NCI-H1092 (cell line): ENCODE measurements at places on chromosomes 2 and 18.
A peak's percentile ranks its signal among the peaks of the same experiment; 100 is the strongest.

DNA sequence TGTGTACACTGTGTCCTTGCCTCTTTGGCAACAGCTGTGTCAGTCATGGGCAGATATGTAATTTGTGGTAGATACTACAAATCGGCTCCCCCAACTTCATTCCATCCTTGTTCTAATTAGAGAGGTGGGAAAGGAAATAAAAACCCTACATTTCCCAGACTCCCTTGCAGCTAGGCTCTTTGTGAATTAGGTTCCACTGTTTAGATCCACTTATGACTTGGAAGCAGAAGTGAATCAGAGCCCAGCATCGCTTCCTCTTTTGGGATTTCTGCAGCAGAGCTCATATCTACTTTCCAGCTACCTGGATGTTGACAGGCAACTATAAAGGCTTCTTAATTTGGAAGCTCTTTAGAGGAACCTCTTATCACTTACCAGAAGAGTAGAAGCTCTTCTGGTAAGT lies 34.1 kb upstream of the NARS1 start:
- no peak for DNase-seq

DNA sequence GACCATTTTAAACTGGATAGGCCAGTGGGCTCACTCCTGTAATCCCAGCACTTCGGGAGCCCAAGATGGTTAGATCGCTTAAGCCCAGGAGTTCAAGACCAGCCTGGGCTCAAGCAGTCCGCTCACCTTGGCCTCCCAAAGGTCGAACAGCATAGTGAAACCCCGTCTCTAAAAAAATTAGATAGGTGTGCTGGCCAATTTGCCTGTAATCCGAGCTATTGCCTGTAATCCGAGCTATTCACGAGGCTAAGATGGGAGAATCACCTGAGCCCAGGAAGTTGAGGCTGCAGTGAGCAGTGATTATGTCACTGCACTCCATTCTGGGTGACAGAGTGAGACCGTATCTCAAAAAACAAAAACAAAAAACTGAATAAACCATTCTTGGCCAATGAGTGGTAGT lies 52.6 kb upstream of the EMILIN2 start:
- no peak for DNase-seq

- DNase-seq = no peak
Measured at GRCh38 chr2:113791697-113792590, 35.5 kb upstream of the SLC35F5 start.

DNA sequence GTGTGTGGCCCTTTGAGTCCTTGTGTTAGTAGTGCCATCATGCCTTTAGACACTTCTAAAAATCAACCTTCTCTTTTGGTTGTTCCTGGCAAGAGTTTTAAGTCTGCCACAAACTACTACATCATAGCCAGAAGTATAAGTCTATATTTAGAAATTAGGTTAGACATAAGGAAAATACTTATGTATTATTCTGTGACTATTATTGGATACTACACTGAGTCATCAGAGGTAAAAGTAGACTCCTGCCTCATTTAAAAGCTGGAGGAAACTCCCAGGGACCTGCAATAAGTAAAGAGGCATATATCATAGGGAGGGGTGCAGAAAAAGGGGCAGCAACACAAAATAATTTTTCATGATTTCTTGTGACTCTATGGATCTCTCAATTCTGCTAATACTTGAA lies 99.4 kb upstream of the OSR1 start:
- no peak for DNase-seq

- no peak for DNase-seq
Measured at GRCh38 chr2:177239932-177240630, 24.4 kb downstream of the NFE2L2 start.

- no peak for DNase-seq
Measured at GRCh38 chr2:226483143-226483542, 316.5 kb downstream of the IRS1 start.

DNA sequence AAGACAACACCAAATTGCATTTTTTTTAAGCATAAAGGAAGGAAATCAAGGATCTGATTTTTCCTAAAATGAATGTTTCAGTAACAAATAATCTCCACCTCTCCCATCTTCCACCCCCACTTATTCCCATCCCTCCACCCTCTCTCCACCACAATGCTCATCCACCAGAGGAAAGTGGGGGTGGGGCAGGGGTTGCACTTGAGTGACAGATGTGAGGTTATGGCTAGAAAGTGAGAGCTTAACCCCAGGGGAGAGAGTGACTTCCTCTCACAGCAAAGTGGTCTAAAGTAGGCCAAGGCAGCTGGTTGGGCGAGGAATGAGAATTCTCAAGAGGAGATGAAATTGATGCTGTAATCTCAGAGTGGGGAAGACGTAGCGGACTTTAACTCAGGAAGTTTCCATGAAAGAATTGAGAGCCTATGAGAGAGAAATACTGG lies 104.7 kb downstream of the HNRNPLL start:
- DNase-seq = no peak

- DNase-seq = no peak
Measured at GRCh38 chr18:44723411-44723810, 42.7 kb downstream of the SETBP1 start.

GRCh38 chr2:229348128-229348527 lies 77.0 kb upstream of the PID1 start:
- DNase-seq = no peak

GRCh38 chr2:163528640-163529217 lies 207.1 kb downstream of the FIGN start:
- DNase-seq = no peak

DNA sequence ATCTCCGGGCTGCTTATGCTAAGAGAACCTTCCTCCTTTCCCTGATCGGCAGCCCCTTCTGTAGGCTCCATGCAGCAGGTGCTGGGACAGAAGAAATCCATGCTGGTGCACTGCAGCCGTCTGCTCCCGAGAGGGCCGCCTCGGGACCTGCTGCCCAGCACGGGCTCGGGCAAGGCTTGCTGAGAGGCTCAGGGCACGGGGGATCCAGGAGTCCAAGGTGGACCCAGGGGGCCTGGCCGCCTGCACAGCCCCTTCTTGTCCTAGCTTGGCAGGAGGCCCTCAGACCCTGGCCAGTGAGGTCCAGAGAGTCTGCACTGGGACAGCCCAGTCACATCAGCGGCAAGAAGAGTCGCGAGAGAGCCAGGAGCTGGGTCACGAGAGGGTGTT lies 13.3 kb upstream of the DUSP2 start:
- DNase-seq = no peak

DNA sequence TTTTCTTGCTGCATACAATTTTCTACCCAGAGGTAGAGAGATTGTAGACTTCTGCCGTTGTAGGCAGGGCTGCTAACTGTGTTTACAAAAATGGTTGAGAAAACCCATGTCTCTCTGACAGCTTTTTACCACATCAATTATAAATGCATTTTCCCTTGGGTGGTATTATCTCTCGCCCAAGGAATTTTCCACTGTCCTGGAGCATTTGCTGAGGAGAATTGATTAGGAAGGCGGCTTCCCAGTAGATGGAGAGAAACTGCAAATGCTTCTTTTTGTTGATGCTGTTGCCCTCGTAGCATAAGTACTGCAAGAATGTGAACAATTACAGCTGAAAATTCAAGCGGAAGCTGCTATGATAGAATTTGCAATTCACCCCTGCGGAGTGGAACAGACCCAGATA lies 1007.7 kb upstream of the KLHL29 start:
- no peak for DNase-seq

DNA sequence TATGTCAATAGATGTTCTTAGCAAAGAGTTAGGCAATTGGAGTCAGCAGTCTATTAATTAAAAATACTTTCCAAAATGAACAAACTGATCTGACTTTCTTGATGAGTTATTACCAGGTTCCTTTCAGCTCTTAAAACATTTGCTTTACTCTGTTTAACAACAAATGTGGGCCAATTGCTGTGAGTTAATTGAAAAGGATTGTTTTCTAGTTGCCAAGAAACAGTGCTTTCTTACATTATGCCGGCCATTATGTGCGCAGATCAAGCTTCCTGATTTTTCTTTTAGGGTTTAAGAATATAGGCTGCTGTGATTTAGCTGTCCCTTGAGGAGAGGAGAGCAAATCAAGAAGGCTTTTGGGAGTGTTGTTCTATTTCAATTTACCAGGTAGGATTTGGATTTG lies 50.5 kb upstream of the ITPRID2 start:
- DNase-seq = no peak

GRCh38 chr2:127721311-127721977 lies 20.1 kb downstream of the SFT2D3 start:
- DNase-seq = no peak

DNA sequence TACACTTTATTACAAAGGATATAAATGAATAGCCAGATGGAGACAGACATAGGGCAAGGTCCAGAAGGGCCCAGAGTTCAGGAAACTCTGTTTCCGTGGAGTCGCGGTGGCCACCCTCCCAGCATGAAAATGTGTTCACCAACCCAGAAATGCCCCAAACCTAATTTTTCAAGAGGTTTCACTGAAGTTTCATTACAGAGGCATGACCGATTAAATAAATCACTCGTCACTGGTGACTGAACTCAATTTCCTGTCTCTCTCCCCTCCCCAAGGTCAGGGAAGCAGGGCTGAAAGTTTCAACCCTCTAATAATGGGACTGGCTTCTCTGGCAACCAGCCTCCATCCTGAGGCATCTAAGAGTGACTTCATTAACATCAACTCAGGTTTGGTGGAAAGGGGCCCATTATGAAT lies 22.4 kb downstream of the USP40 start:
- DNase-seq = no peak

GRCh38 chr2:38704664-38705063 lies 38.8 kb downstream of the GALM start:
- no peak for DNase-seq

GRCh38 chr2:237156031-237156856 lies 70.6 kb downstream of the COPS8 start:
- DNase-seq = no peak

DNA sequence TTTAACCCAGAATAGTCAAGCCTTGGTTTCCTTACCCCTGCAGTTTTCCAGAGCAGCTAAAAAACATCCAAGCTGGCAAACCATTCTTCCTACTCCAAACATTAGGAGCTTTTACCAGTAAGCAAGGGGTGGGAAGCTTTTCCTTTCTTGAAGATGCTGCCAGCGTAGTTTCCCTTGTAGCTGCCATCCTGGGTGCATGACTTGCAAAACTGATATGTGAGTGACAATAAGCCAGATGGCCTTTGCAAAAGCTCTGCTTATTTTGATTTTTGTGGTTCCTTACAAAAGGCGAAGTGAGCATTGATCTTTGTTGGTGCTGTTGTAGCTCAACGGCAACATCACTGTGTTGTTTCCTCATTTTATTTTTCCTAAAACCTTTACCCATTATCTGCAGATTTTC lies 138.8 kb downstream of the WDSUB1 start:
- DNase-seq = no peak

DNA sequence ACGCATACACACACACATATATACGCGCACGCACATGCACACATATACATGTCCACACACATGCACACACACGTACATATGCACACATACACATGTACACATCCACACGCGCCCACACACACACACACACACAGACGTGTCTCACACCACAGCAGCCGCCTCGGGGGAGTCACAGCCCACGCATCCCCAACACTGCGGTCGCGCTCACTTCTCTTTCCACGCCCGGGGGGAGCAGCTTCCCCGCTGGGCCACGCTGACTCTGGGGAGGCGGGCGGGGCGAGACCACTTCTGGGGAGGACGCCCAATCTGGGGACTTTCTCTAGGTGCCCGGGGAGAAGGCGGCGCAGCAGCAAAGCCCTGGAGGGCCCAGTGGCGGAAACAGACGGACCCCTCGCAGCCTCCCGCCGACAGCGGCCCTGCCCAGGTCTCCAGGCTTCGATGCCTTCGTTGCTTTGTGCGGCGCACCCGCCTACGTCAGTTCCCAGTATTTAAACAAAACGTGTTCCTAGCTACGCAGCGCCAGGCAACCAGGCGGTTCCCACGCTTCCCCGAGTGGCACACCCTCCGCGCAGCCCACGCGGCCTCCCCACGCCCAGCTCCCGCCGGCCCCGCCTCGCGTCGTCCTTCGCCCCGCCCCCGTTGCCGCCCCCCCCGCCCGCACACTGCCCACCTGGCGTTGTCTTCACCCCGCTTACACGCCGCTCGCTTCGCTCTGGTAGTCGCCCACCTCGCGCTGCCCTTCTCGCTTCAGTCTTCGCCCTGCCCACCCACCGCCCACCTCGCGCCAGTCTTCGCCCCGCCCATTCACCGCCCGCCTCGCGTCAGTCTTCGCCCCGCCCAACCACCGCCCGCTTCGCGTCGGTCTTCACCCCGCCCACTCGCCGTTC lies 810 bp upstream of the RBFA start:
- DNase-seq = no peak

- DNase-seq = no peak
Measured at GRCh38 chr2:31202833-31203232, 14.5 kb downstream of the CAPN14 start.

- DNase-seq = no peak
Measured at GRCh38 chr2:66566726-66567399, 131.9 kb downstream of the MEIS1 start.

DNA sequence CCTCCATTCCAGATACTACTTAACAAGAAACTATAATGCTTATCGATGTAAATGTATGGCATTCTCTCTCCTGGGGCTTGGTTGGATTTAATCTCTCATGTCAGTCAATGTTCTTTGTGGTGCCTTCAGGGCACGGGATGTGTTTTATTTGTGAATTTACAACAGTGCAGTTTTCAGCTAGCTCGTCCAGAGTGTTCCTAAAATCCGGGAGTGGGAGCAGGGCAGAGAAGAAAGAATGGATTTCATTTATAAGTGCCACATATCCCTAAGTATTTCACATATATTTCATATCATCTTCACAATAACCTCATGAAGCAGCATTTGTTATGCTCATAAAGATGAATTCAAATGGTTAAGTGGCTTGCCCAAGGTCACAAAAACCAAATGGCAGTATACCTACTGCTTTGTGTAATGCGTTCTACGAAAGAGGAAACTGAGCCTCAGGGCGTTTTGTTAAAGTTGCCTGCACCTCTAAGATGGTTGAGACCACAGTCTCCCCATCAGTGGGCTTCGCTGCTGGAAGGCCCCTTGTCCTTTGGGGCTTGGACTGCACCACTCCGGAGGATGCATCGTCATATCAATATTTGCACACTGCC lies 134.7 kb upstream of the MGAT5 start:
- DNase-seq = no peak

- peak; percentile 66 for DNase-seq
Measured at GRCh38 chr2:176118601-176119339, 2.2 kb downstream of the HOXD10 start.

GRCh38 chr18:48540251-48541025 lies 1.6 kb downstream of the CTIF start:
- peak; percentile 35 for DNase-seq
